ENCODE measurements at places on chromosomes 13 and 19.

DNA sequence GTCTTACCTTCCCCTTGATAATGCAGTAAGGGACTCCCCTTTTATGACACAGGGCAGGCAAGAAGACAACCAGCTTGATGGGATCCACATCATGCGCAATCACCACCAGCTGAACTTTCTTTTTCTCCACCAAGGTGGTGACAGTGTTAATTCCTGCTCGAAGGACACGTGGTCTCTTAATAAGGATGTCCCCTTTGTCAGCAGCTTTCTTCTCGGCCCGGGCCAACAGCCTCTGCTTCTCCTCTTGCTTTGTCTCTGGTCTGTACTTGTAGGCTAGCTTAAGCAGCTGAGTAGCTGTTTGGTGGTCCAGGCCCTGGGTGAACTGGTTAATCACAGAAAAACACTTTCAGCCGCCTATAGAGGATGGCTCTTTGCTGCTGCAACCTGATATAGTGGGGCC is 8.0 kb downstream of the ZNF431 start:
- DNase-seq, result no peak

DNA sequence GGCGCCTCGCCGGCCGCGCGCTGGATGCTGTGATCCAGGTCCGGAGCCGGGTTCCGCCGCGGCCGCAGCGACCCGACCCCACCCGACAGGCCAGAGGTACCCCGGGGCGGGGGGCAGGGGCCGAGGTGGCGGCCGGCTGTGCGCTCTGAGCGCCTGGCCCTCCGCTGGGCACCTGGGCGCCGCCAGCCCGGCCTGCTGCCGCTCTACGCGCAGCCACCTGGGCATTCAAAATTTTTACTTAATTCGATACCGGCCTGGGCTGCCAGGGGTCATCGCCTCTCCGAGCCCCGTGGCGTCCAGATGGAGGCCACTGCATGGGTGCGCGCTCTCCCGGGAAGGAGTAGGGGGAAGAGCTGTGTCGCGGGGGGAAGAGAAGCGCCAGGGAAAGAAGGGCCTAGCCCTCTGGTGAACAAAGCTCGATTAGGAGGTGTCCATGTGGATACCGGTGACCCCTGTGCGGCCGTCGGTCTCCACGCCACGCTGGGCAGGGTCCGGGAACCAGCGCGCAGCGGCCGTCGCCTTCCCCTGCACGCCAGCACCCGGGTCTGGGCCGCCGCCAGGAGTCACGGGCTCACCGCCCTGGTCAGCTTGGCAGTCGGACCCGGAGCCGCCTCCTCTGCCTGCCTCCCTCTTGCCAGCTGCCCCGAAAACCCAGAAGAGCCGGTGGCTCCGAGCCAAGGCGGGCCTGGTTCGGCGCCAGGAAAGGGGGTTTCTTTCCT is 666 bp downstream of the BIVM start:
- no peak for DNase-seq

- no peak for DNase-seq
These were observed 35.0 kb upstream of the TNFSF11 start for GRCh38 chr13:42538996-42539395.

DNA sequence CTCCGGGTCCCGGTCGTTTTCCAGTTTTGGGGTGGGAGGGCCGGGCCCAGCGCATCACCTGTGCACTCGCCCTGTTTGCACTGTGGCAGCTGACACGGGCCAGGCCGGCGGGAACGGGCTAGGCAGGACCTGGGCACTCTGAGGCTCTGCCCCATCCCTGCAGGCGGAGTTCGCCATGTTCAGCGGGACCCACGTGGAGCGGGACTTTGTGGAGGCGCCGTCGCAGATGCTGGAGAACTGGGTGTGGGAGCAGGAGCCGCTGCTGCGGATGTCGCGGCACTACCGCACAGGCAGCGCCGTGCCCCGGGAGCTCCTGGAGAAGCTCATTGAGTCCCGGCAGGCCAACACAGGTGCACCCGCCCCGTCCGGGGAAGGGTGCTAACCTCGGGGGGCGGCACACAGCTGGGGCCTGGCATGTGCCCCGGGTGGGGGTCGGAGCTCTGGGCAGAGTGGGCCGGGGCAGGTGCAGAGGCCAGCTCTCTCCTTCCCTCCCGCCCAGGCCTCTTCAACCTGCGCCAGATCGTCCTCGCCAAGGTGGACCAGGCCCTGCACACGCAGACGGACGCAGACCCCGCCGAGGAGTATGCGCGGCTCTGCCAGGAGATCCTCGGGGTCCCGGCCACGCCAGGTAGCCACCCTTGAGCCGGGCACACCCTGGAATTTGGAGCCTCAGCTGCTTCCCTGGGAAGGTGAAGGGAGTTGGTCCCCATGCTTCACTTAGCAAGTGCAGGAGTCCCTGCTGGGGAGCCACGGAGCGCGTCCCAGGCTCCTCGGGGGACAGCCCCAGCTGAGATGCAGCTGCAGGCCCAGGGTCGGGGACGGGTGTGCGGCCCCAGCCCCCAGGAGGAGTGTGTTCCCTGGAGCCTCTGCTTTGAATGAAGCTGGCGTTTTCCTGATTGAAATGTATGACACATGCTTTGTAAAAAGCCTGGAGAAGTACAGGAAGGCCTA is 9.3 kb upstream of the ZNF554 start:
- DNase-seq, result no peak

DNA sequence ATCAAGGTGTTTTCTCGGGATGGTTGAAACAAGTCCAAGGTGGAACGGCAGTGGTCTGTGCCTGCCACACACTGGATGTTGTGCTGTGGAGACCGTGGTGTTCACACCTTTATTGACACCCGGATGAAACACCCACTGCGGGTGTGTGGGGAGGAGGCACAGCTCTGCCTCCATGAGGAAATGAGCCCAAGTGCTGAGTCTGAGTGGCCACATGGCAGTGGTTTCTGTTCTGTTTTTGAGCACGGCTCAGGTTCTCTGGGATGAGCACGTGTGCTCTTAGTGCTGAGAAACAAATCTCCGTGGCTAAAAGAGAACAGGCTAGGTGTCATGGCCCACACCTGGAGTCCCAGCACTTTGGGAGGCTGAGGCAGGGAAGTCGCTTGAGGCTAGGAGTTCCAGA is 29.5 kb downstream of the UPF1 start:
- DNase-seq, result no peak

DNA sequence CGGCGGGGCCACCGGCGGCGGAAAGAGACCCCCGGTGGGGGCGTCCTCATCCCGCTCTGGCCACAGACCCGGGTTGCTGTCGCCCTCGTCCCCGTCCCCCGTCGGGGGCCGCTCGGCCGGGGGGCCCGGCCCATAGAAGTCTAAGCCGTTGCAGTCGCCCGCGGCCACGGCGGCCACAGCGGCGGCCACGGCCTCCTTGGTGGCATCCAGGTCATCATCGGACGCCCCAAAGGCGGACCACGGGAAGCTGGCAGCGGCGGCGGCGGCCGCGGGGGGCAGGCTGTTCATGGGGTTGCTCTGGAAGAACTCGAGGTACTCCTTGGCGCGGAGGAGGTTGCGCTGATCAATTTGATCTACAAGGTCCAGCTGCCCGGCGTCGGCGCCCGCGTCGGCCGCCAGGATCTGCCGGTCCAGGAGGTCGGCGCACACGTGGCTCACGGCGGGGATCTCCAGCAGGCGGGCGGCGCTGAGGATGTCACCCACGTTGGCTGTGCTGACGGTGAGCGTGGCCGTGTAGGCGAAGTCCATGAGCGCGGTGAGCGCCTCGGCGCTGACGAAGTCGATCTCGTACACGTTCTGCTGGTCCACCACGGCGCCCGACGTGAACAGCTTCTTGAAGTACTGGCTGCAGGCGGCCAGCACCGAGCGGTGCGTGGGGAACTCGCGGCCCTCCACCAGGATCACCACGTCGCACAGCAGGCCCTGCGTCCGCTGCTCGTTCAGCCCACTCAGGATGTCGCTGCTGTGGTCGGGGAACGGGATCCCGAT is 12.1 kb downstream of the ZBTB7A start:
- DNase-seq, result no peak

DNA sequence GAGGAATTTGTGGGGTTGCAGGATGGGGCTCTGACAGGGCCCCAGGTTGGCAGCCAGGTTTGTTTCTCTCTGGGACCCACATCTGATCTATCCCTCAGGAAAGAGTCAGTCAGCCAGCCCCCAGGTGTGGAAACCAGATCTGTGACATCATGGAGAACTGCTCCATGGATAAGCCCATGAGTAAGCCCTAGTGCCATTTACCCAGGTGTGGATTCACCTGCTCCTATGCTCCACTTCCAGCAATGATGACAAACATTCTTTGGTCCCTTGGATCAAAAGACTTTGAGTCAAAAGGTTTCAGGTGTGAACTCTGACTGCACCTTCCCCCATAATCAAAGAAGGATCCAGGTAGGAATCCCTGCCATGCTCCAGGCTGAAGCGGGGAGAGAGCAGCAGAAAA is 26.9 kb upstream of the IGFL4 start:
- DNase-seq, result no peak

GRCh38 chr19:17219286-17219685 is 4.1 kb downstream of the USE1 start:
- DNase-seq, result no peak

- no peak for DNase-seq
These were observed 188.9 kb upstream of the RNF113B start for GRCh38 chr13:98366010-98366409.

- no peak for DNase-seq
These were observed 145.6 kb upstream of the ZNF536 start for GRCh38 chr19:30226464-30227011.

DNA sequence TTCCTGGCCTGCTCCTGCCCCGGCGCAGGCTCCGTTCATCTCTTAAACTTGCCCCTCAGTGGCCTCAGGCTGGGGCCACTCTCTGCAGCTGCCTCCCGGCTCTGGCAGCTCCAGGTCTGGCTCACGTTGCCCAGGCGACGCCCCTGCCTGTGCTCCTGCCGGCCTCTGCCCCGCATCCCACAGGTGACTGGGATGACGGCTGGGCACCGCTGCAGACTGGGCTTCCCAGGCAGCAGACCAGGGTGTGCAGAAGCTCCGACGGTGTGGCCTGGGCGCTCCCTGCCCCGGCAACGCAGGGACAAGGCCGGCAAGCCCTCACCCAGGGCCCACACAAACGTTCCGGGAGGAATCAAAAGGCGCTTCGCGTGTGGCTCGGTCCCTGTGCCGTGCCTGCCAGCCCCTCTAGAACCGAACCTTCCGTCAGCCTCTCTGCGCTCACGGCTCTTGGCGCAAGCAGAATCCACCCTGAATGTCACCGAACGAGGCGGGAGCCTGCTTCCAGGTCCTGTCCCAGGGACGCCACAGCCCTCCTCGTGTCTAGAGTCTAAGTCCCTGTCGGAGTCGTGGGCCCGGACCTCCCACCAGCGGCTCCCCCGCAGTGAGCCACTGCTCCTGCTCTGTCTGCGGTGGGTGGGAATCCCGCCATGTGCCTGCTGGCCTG is 64.8 kb downstream of the MLLT1 start:
- DNase-seq, result no peak

- DNase-seq, result no peak
These were observed 5.3 kb upstream of the ZNF599 start for GRCh38 chr19:34778342-34778741.

- DNase-seq, result no peak
These were observed 3.7 kb upstream of the GP6 start for GRCh38 chr19:55041627-55042343.

GRCh38 chr19:9586764-9587163 is 2.5 kb upstream of the ZNF121 start:
- peak; percentile 57 for DNase-seq

GRCh38 chr19:16714702-16715287 is 4.9 kb upstream of the NWD1 start:
- peak; percentile 10 for DNase-seq

GRCh38 chr13:40434516-40435397 is 231.7 kb downstream of the FOXO1 start:
- DNase-seq, result no peak

DNA sequence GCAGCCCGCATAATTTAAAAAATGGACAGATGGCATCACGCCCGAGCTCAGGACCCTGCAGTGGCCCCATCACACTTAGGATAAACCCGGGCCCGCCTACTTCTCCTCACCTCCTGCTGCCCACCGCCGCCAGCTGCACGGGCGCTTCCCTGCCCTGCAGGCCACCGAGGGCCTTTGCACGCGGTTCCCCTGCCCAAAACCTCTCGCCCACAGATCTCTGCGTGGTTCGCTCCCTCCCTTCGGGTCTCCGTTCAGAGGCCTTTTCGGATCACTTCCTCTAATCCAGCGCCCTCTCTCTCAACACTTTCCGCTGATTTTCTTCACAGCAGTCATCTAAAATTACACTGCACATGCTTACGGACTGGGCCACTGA is 1.8 kb downstream of the SHISA7 start:
- DNase-seq, result no peak

GRCh38 chr19:46481947-46482346 is 10.6 kb upstream of the PNMA8A start:
- DNase-seq, result no peak

GRCh38 chr13:19618977-19619376 is 14.5 kb upstream of the MPHOSPH8 start:
- DNase-seq, result no peak

GRCh38 chr13:67943116-67943515 is 713.0 kb upstream of the PCDH9 start:
- no peak for DNase-seq

- DNase-seq, result no peak
These were observed 52.1 kb downstream of the SIAH3 start for GRCh38 chr13:45799451-45799850.

DNA sequence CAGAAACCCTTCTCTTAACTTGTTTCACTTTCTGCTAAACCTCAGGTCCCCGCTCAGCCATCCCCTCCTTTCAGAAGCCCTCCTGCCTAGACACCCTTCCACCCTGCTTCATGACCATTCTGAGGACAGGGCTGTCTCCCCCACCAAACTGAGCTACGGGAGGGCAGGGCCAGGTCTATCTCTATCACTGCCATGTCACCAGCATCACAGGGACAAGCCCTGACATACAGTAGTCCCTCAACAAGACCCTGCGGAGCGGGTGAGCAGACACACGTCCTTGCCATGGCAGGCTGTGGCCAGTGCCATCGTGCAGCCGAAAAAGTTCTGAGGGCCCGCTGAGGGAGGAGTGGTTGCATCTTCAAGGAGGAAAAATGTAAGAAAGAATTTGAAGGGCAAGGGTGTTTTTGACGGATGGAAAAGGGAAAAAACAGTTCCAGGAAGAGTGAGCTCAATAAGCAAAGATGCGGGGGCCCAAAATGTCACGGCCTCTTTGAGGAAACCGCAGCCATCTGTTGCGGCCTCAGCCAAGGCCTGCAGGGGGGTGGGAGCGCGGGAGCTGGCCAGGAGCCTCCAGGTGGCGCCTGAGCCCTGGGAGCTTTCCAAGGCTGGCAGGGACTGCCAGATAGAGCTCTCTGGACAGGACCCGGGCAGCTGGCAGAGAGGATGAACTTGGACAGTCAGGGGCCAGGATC is 8.1 kb downstream of the PTGIR start:
- no peak for DNase-seq

DNA sequence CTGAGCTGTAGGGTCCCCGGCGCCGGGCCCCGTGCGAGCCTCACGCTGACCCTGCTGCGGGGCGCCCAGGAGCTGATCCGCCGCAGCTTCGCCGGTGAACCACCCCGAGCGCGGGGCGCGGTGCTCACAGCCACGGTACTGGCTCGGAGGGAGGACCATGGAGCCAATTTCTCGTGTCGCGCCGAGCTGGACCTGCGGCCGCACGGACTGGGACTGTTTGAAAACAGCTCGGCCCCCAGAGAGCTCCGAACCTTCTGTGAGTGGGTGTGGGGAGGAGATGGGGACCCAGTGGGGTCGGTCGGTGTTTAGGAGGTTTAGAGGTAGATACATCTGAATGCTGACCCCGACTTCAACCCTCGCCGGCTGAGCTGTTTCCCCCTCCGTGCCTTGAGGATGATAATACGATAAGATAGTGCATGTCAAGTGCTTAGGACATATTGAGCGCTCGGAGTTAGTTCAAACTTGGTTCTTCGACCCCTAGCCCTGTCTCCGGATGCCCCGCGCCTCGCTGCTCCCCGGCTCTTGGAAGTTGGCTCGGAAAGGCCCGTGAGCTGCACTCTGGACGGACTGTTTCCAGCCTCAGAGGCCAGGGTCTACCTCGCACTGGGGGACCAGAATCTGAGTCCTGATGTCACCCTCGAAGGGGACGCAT is 1.9 kb downstream of the ICAM5 start:
- DNase-seq, result no peak
